A549 treated with Mapracorat at 1 μM for 4 hours (cell line): ENCODE measurements at places on chromosomes 7 and 10. TPM values are rescaled to one million over a fixed set of nuclear protein-coding genes. Genes with fewer than 3 reads are reported as not detected.

The MYO1G gene
- 0.12 to 0.28 TPM (median 0.16 TPM) in 5 replicates for total RNA-seq

The ZNF107 gene
- total RNA-seq = 2.3 to 3.0 TPM (median 2.4 TPM) in 5 replicates

The C7orf33 gene
- not detected in 5 replicates for total RNA-seq

The BLNK gene
- total RNA-seq = 0.07 TPM in 1 of 5 replicates, not detected in the others

The IPMK gene
- total RNA-seq = 2.2 to 3.2 TPM (median 3.0 TPM) in 5 replicates

The HOXA11 gene
- total RNA-seq = 0.45 to 0.89 TPM (median 0.52 TPM) in 5 replicates

The SOSTDC1 gene
- total RNA-seq = not detected in 5 replicates

The KAZALD1 gene
- total RNA-seq = 2.0 to 3.0 TPM (median 2.8 TPM) in 5 replicates

The CACNB2 gene
- not detected in 5 replicates for total RNA-seq

The SLC26A5 gene
- not detected in 5 replicates for total RNA-seq

The LEP gene
- total RNA-seq = not detected in 5 replicates

The NCF1 gene
- total RNA-seq = 0.13 to 0.26 TPM (median 0.23 TPM) in 4 of 5 replicates, not detected in the other

The CFAP46 gene
- total RNA-seq = 1.3 to 1.9 TPM (median 1.6 TPM) in 5 replicates

The SPDYE5 gene
- total RNA-seq = not detected in 5 replicates

The RHOBTB1 gene
- total RNA-seq = 10.1 to 13.0 TPM (median 12.5 TPM) in 5 replicates

The CAMK2B gene
- 0.12 to 0.58 TPM (median 0.23 TPM) in 5 replicates for total RNA-seq

The TAC1 gene
- total RNA-seq = 0.33 TPM in 1 of 5 replicates, not detected in the others

The IFIT1B gene
- not detected in 5 replicates for total RNA-seq

The ADARB2 gene
- 0.08 TPM in 1 of 5 replicates, not detected in the others for total RNA-seq

The CPA1 gene
- not detected in 5 replicates for total RNA-seq

The BTBD16 gene
- total RNA-seq = 0.28 to 0.88 TPM (median 0.57 TPM) in 5 replicates

The UPK3BL1 gene
- total RNA-seq = 9.7 to 15.3 TPM (median 12.9 TPM) in 5 replicates

The VWDE gene
- 0.28 to 1.4 TPM (median 0.58 TPM) in 5 replicates for total RNA-seq

The ACBD7 gene
- total RNA-seq = 0.81 to 1.3 TPM (median 0.95 TPM) in 5 replicates

The SPDYE2 gene
- not detected in 5 replicates for total RNA-seq

The CPED1 gene
- total RNA-seq = 0.05 TPM in 1 of 5 replicates, not detected in the others

The TACC2 gene
- 74.2 to 86.6 TPM (median 79.2 TPM) in 5 replicates for total RNA-seq

The OPN4 gene
- not detected in 5 replicates for total RNA-seq

The SORBS1 gene
- total RNA-seq = 0.35 to 0.62 TPM (median 0.47 TPM) in 5 replicates

The ADAM22 gene
- 0.11 to 0.61 TPM (median 0.34 TPM) in 5 replicates for total RNA-seq

The RBP4 gene
- 6.0 to 11.8 TPM (median 9.4 TPM) in 5 replicates for total RNA-seq

The BICC1 gene
- total RNA-seq = 16.5 to 19.6 TPM (median 18.9 TPM) in 5 replicates

The MBL2 gene
- not detected in 5 replicates for total RNA-seq

The PKD2L1 gene
- 0.06 to 0.21 TPM (median 0.09 TPM) in 5 replicates for total RNA-seq

The STEAP1B gene
- 0.13 to 0.30 TPM (median 0.22 TPM) in 4 of 5 replicates, not detected in the other for total RNA-seq

The AVPI1 gene
- 87.1 to 130 TPM (median 117 TPM) in 5 replicates for total RNA-seq

The LIPN gene
- not detected in 5 replicates for total RNA-seq
